NCI-H1048 (cell line): ENCODE measurements at places on chromosomes 16 and 17.
A peak's percentile ranks its signal among the peaks of the same experiment; 100 is the strongest.

DNA sequence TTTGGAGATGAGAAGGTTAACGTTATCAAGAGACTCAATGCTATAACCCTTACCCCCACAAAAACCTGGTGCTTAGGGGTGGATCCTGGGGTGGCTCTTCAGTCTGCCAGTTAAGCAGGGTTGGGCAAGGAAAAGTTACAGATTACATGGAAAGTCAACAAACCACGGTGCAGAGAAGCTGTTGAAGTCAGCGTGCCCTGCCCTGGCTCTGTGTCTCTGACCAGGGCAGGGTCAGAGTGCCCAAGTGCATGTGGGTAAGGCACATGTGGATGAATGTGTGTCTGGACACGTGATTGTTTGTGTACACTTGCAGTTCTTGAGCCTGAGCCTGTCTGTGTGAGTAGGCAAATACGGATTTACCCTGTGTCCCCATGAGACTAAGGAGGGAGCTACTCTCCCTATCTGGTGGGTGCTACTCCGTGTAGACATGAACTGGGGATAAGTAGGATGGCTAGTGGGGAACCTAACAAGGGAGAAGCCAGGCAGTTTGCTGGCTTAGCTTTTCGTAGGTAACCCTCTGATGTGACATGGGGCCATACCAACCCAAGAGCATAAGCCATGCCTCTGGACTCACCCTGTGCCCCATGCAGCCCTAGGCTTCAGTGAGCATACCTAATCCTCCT is 5.5 kb downstream of the IGFBP4 start:
- no peak for DNase-seq

DNA sequence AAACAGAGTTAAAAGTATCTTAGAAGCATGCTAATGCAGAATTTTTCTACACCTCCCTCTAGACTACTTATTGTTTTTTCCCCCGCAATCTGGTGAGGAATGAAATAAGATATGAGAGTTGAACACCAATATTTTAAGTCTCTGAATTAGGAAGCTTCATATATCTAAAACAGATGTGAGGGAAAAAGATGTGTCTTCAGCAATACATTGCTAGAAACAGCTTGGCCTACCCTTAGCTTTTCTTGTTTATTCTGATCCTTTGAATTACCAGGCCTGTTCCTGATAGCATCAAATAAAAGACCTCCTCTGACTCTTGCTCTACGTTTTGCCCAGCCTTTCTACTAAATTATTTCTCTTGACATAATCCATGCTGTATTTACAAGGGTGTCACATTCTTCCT is 221.8 kb downstream of the CDH11 start:
- no peak for DNase-seq

- no peak for DNase-seq
Observed at GRCh38 chr16:87581857-87582215, 20.5 kb upstream of the JPH3 start.

- DNase-seq, result no peak
Observed at GRCh38 chr16:50812046-50812445, 70.2 kb downstream of the CYLD start.

DNA sequence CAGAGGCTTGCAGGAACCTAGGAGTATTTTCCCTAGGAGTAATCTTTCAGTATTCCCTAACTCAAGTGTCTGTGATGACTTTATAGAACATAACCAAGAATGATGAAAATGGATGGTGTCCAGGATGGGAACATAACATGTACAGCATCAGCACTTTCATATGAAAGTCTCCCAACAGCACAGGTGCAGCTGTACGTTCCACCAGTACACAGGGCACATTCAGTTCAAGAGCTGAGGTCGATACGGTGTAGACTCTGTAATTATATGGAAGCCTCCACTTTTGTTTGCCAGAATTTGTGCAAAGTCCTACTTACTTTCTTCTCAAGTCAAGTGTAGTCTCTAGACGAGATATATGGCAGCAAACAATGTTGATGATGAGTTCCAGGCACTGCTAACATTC is 46.2 kb upstream of the CRYM start:
- DNase-seq, result no peak

DNA sequence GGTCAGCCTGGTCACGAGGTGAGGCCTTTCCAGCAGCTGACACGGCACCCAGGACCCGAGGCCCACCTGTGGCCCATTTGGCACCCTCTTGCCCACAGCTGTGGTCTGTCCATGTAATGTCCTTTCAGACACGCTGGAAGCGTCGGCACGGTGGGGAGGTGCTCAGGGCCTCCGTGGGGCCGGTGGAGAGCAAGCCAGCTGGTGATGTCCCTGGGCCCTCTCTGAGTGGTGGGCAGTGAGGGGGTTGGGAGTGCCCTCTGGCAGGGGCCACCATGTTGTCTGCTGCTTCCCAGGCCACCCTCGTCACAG is 97.3 kb upstream of the ZNF469 start:
- no peak for DNase-seq

- no peak for DNase-seq
Observed at GRCh38 chr17:72726936-72727335, 365.6 kb downstream of the SLC39A11 start.

- no peak for DNase-seq
Observed at GRCh38 chr17:74645010-74645409, 21.5 kb upstream of the CD300E start.

DNA sequence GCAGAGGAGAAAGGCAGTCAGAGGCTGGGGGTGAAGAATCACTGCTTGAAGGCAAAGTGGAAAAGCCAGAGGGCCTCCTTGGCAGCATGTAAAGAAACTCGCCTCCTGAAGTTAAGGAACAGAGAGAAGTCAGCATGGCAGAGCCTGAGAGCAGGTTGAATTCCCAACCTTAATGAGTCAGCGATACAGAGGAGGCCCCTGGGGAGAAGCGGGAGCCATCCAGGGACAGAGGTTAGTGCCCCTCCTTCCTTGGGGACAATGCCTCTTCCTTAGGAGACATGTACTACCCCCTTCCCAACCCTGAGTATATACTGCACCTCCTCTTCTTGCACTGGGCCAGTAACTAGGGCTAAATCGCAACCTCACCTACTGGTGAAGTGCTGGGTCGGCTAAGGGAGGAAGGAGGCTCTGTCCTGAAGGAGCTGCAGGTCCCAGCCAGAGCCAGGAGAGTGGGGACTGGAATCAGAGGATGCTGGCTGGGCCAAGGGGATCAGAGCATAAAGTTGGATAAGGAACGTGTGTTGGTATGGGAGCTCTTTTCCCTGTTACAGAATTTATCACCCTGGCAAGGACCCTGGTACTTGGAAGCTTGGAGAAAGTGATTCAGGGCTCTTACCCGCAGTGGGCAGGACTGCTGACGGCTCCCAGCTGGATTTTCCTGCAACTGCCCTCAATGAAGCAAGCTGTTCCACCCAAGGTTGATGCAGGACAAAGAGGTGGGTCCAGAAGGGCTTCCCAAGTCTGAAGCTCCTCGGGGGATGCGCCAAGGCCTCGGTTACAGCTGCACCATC is 5.4 kb upstream of the AANAT start:
- DNase-seq, result no peak

DNA sequence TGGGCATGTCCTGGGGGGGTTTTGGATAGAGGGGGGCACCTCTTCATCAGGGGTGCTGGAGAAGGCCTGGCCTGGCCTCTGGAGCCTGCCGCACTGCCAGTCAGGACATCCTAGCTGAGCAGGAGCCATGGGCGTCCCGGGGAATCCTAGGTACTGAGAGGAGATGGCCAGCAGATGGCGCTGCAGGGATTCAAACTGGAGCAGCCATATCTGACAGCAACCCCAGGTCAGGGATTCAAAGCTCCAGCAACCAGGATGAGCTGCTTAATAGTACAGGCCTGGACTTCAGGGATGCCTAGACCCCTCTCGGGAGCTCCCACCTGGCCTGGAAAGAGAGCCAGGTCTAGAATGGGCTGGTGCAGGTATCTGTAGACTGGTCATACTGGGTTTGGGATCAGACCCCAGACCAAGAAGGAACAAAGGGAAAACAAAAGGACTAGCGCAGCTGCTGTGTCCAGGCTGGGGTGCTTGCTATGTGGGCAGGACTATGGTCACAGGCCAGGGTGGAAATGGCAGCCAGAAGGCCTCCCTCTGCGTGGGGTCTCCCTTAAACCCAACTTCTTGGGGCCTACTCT is 306.9 kb upstream of the RBFOX1 start:
- DNase-seq, result peak; percentile 13
